A375 (cell line): ENCODE measurements at places on chromosomes 16 and 17. TPM values are rescaled to one million over a fixed set of nuclear protein-coding genes. Genes with fewer than 3 reads are reported as not detected.

TSR3 gene
- total RNA-seq = 118 and 121 TPM in 2 replicates

MMP15 gene
- total RNA-seq = 4.9 and 5.5 TPM in 2 replicates

KCTD19 gene
- not detected in 2 replicates for total RNA-seq

NUDT7 gene
- total RNA-seq = 2.9 and 3.3 TPM in 2 replicates

SLC25A39 gene
- total RNA-seq = 101 and 121 TPM in 2 replicates

ABCA8 gene
- total RNA-seq = 0.88 and 5.8 TPM in 2 replicates

SPNS2 gene
- 0.85 and 1.8 TPM in 2 replicates for total RNA-seq

MYH1 gene
- total RNA-seq = not detected in 2 replicates

PDF gene
- total RNA-seq = 87.1 and 92.0 TPM in 2 replicates

KRT31 gene
- not detected in 2 replicates for total RNA-seq

KRTAP1-5 gene
- not detected in 2 replicates for total RNA-seq

SMTNL2 gene
- total RNA-seq = 0.08 TPM in 1 of 2 replicates, not detected in the other

PRSS36 gene
- 0.98 TPM in 1 of 2 replicates, not detected in the other for total RNA-seq

ST6GALNAC1 gene
- not detected in 2 replicates for total RNA-seq

SYCE1L gene
- total RNA-seq = 1.3 and 3.3 TPM in 2 replicates

ADAMTS18 gene
- total RNA-seq = 0.04 and 0.13 TPM in 2 replicates

CPD gene
- 42.1 and 75.1 TPM in 2 replicates for total RNA-seq

SLX1B gene
- total RNA-seq = 20.0 and 33.5 TPM in 2 replicates

SLC9A5 gene
- 2.5 and 2.9 TPM in 2 replicates for total RNA-seq
